ENCODE measurements at places on chromosomes 5 and 9. TPM values are rescaled to one million over a fixed set of nuclear protein-coding genes. Genes with fewer than 3 reads are reported as not detected.
A peak's percentile ranks its signal among the peaks of the same experiment; 100 is the strongest.

- no peaks in the 10 kb centered on the region for H3K27me3 ChIP-seq
- no peak overlapping the region for H3K27ac ChIP-seq
- no peak overlapping the region for H3K4me3 ChIP-seq
- H3K4me1 ChIP-seq = no peaks in the 10 kb centered on the region
Measured at GRCh38 chr9:33794560-33794959, 801 bp upstream of the PRSS3 start.

MEIKIN gene
- 0.53 TPM for total RNA-seq

- no peak overlapping the region for H3K4me3 ChIP-seq
- DNase-seq = no peak
- H3K27ac ChIP-seq = no peak overlapping the region
- H3K4me1 ChIP-seq = no peaks in the 10 kb centered on the region
- H3K36me3 ChIP-seq = peaks cover 27% of the 10 kb centered on the region
- no peaks in the 10 kb centered on the region for H3K27me3 ChIP-seq
Measured at GRCh38 chr5:159163701-159164046, 45.7 kb downstream of the RNF145 start.

GRCh38 chr9:131539223-131539923, 6.0 kb upstream of the PRRT1B start:
- H3K27me3 ChIP-seq = no peaks in the 10 kb centered on the region
- no peak overlapping the region for H3K27ac ChIP-seq
- DNase-seq = peak; percentile 45
- H3K4me3 ChIP-seq = no peak overlapping the region
- H3K4me1 ChIP-seq = peaks cover 44% of the 10 kb centered on the region

GLDC gene
- 3.1 TPM for total RNA-seq

RABEPK gene
- total RNA-seq = 39.6 TPM

VCAN gene
- 0.24 TPM for total RNA-seq

- no peaks in the 10 kb centered on the region for H3K27me3 ChIP-seq
- H3K4me3 ChIP-seq = no peak overlapping the region
- peak; percentile 65 for DNase-seq
- no peak overlapping the region for H3K27ac ChIP-seq
- no peaks in the 10 kb centered on the region for H3K4me1 ChIP-seq
- H3K36me3 ChIP-seq = peaks cover 81% of the 10 kb centered on the region
Measured at GRCh38 chr9:127437497-127438264, 13.5 kb downstream of the ZNF79 start.

PCDHB12 gene
- total RNA-seq = not detected

DNA sequence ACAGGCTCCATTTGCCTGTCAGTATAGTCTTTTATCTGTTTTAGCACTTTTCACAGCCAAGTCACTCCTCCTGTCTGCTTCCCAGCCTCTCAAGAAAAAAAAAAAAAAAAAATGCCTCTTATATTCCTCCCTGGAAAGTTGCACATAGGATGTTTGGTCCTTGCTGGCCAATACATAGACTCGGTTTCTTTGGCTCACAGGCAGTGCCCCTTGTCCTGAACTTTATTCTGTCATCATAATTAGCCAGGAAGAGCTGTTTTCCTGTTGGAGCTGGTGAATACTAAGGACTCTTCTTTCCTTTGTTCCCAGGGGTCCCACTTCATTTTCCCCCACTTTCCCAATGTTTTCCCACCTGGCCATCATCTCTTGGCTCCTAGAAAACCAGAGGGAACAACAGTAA, 191.2 kb downstream of the NR3C1 start:
- no peaks in the 10 kb centered on the region for H3K36me3 ChIP-seq
- H3K4me1 ChIP-seq = no peaks in the 10 kb centered on the region
- DNase-seq = no peak
- no peak overlapping the region for H3K27ac ChIP-seq
- no peaks in the 10 kb centered on the region for H3K27me3 ChIP-seq
- no peak overlapping the region for H3K4me3 ChIP-seq

PRKACG gene
- total RNA-seq = not detected

GRCh38 chr5:149811453-149811852, 81.3 kb downstream of the PPARGC1B start:
- DNase-seq = no peak
- no peaks in the 10 kb centered on the region for H3K27me3 ChIP-seq
- no peak overlapping the region for H3K27ac ChIP-seq
- no peaks in the 10 kb centered on the region for H3K4me1 ChIP-seq
- H3K36me3 ChIP-seq = no peaks in the 10 kb centered on the region

DNA sequence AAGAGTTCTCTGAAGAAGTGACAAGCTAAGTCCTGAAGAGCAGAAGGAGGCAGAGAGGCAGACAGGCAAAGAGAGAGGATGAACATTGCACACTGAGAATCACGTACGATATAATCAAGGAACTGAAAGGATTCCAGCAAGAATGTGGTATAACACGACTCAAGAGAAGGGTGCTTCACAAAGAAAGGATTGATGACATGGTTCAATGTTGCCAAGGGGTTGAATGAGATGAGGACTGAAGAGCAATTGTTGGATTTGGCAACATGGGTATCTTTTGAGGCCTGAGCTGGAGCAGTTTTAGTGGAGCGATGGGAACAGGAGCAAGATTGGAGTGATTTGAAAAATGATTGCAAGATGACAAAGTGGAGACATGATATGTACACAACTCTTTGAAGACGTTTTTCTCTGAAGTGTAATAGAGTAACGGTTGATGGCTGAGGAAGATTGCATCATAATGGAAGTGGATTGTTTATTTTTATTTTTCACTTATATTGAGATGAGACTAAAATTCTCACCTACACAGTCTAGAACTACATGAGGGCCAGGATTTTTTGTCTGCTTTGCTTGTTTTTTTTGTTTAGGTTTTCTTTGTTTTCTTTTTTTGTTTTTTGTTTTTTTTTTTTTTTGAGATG, 1049.9 kb upstream of the WWC1 start:
- DNase-seq = no peak
- H3K36me3 ChIP-seq = no peaks in the 10 kb centered on the region
- H3K4me1 ChIP-seq = no peaks in the 10 kb centered on the region

- no peaks in the 10 kb centered on the region for H3K4me1 ChIP-seq
- H3K36me3 ChIP-seq = no peaks in the 10 kb centered on the region
- DNase-seq = no peak
- H3K27me3 ChIP-seq = no peaks in the 10 kb centered on the region
- H3K27ac ChIP-seq = no peak overlapping the region
Measured at GRCh38 chr5:4976902-4977301, 163.2 kb upstream of the ADAMTS16 start.

DNA sequence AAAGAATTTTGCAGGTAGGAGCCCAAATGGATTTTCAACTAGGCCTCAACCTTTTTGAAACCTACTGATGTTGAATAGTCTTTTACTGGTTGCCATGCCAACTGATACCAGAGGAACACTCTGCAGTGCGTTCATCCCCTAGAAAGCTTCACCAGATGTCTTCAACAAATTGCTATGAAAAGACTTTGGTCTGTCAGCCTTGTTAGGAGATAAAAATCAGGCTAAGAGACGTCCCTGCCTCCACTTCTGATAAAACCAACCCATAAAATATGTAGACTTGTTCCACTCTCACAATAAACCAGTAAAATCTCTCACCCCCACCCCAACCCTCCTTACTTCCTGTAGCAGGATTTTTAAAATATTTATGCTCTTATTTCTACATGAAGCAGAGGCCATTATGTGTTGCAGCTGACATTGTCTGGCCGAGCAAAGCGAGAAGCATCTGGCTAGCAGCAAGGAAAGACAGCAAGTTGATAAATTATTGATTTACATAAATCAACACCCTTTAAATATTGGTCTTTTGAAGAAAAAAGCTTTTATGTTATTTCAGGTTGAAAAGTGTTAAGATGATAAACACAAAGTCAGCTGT, 428.7 kb downstream of the ISL1 start:
- no peaks in the 10 kb centered on the region for H3K4me1 ChIP-seq
- H3K27ac ChIP-seq = no peak overlapping the region
- no peak overlapping the region for H3K4me3 ChIP-seq
- no peaks in the 10 kb centered on the region for H3K36me3 ChIP-seq

DNA sequence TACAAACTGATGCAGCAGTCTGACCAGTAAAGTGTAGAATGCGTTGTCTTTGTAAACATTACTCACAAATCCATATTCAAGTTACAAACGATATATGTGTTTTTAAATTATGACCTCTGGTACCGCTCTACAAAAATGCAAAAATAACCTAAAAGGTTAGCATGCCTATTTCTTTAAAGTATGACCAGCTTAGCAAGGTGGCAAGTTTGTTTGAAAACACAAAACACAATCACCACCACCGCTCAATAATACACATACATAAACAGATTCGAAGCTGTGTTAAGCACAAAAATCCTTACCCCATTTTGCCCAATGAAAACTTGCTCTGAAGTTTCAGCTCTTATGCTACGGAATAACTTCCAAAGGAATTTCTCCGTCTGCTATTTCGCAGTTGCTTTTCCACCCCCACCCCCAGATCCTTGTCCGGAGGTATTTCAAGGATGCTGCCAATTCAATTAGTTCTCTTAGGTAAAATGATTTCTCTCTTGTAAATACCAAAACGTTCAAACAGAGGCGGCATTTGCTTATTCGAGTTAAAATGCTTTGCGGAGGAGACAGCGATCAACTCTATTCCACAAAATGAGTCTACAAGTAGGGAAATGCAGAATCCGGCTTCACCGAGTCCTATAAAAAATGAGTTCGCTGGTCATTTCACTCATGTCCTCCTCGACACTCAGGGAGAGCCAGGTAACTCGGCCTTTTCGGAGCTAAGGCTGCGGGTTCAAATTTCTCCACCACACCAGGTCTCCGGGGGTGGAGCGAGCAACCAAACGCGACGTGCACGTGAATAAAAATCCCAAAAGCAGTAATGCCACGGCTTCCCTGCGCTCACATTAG, 1.2 kb downstream of the HOMER1 start:
- H3K4me1 ChIP-seq = peaks cover 17% of the 10 kb centered on the region
- peak overlapping the region; percentile 94 for H3K4me3 ChIP-seq

DNA sequence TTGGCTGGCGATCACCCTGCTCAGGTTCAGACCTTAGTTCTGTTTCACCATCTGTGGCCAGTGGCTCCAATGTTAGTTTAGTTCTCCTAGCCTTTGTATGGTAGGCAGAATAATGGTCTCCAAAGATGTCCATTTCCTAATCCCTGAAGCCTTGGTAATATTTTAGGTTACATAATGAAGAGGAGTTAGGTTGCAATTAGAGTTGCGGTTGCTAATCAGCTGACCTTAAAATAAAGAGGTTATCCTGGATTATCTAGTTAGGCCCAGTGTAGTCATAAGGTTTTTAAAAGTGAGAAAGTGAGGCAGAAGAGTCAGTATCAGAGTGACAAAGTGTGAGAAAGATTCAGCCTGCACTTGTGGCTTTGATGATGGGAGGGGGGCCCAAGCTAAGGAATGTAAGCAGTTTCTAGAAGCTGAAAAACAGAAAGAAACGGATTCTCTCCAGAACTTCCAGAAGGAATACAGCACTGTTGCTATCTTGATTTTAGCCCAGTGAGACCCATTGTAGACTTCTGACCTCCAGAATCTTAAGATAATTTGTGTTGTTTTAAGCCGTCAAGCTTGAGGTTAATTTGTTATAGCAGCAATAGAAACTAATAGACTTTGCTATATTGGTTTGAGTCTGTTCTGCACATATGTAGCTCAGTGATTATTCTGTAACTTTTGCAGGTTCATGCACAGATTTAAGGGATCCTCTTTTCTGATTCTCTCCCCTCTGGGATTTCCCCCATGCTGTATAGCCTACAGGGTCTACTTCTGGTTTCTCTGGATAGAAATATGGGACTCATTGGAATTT, 21.6 kb downstream of the LNPEP start:
- no peaks in the 10 kb centered on the region for H3K27me3 ChIP-seq
- H3K4me3 ChIP-seq = peak overlapping the region; percentile 17
- H3K4me1 ChIP-seq = peaks cover 71% of the 10 kb centered on the region
- H3K27ac ChIP-seq = no peak overlapping the region
- H3K36me3 ChIP-seq = no peaks in the 10 kb centered on the region

KCNV2 gene
- total RNA-seq = not detected

DNA sequence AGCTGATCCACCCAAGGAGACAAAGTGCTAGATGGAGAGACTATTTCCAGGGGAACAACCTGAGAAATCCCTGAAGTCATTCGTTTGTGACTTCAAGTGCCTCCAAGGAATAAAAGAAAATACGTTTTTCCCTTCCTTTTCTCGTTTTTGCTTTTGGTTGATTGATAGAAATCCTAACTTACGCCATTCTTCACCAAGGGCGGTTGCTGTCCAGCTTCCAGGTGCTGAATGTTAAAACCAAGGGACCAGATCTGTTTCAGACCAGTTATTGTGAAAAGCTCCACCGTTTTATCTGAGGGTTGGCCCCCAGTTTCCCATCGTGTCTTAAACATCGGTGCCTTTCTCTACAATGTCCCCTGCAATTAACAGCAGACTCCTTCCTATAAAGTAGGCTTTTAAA, 600.7 kb upstream of the SGCD start:
- no peak overlapping the region for H3K27ac ChIP-seq
- H3K4me1 ChIP-seq = no peaks in the 10 kb centered on the region
- peaks cover 12% of the 10 kb centered on the region for H3K27me3 ChIP-seq
- no peak overlapping the region for H3K4me3 ChIP-seq
- H3K36me3 ChIP-seq = no peaks in the 10 kb centered on the region

IL6ST gene
- total RNA-seq = 60.0 TPM

DNA sequence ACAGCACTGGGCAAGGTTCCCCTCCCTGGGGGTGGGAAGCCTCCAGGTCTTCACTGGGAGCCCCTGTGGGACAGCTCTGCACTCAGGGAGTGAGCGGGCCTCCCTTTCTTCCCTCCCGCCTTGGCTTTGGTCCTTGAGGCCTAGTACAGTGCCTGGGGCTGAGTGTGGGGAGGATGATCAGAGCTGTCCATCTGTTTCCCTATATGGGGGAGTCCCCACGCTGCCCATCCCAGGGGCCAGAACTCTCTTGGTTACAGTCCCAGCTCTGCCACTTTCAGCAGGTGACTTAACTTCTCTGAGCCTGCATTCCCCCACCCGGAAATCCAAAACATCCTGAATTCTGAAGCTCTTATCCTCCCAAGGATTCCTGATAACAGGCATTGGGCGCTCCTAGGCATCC, 42.6 kb downstream of the DAB2IP start:
- H3K4me1 ChIP-seq = peaks cover 7% of the 10 kb centered on the region
- no peak overlapping the region for H3K27ac ChIP-seq
- no peaks in the 10 kb centered on the region for H3K36me3 ChIP-seq
- no peak for DNase-seq
- H3K27me3 ChIP-seq = peaks cover 17% of the 10 kb centered on the region

SLC46A2 gene
- not detected for total RNA-seq

NNT gene
- total RNA-seq = 87.3 TPM

ACOT12 gene
- total RNA-seq = not detected

FAM221B gene
- total RNA-seq = not detected

GRCh38 chr9:128818839-128819715, 777 bp downstream of the ENDOG start:
- no peaks in the 10 kb centered on the region for H3K27me3 ChIP-seq
- H3K27ac ChIP-seq = peak overlapping the region; percentile 38
- H3K4me3 ChIP-seq = peak overlapping the region; percentile 47
- peaks cover 7% of the 10 kb centered on the region for H3K4me1 ChIP-seq
- peaks cover 4% of the 10 kb centered on the region for H3K36me3 ChIP-seq

GRCh38 chr5:180618829-180619562, 27.7 kb upstream of the SCGB3A1 start:
- H3K4me1 ChIP-seq = peaks cover 6% of the 10 kb centered on the region
- H3K4me3 ChIP-seq = no peak overlapping the region
- DNase-seq = peak; percentile 15
- H3K27ac ChIP-seq = no peak overlapping the region

All from CD8-positive, alpha-beta memory T cell (primary cell).